AG08396 (cell line): ENCODE measurements at places on chromosomes 6 and 20.

DNA sequence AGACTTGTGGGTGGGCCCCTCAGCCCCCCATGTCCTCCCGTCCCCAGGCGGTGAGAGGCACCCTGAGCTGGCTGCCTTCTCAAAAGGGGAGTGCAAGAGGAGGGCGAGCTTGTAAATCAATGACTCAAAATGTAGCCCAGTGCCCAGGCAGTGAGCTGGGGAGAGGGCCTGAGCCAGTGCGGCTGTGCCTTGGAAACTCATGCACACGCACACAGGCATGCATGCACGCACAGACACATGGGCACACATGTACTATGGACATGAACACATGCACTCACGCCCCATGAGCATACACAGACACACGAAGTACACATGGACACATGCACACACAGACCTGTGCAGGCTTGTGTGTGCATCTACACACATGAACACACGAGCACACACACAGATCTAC is 133.5 kb downstream of the TAF4 start:
- DNase-seq: no peak

DNA sequence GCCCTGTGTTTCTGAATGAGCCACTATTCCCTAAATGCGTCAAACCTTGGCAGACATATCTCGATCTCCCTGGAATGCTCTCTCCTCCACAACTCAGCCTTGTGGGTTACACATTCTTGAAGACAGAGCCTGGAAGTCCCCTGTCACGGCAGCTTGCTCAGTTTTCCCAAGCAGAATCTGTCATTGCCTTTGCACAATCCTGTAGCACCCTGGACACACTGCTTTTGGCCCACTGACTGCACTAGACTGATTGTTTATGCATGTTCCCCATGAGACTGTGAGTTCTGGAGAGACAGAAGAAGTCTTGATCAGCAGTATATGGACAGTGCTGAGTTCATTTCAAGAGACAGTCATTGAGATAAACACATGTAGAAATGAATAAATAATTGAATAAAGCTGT is 406.7 kb downstream of the CD83 start:
- peak; percentile 78 for DNase-seq

DNA sequence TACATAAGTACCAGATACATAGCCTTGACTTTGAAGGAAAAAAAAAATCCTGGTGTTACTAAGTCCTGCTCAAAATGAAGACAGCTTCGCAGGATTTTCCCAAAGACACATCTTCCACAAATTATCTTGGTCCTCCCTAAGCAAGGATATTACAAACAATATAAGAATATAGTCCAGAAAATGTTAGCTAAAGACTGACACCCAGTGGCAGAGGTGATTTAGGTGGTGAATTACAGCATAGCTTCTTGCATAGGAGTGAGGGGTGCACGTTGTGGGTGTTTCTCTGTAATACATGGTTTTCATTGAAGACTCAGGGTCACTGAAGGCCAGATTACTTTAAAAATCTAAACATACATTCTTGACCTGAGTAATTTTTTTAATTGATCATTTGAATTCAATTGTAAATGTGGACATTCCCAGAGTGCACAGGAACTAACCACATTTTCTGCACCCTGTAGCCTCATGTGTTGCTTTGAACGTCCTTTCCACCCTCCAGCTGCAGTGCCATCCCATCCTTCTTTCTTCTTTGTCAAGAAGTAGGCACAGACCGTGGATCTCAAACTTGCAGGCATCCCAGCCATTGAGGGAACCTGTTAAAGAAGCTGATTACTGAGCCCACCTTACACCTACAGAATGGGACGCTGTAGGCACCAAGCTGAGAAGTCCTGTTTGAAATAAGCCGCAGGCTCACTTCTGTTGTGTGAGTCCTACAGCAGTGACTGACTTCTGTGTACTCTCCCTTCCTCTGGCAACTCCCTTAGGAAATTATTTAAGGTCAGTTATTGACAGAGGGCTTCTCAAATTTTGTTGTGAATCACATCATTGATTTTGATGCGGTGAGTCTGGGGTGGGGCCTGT is 102.6 kb downstream of the PERP start:
- DNase-seq: peak; percentile 38

DNA sequence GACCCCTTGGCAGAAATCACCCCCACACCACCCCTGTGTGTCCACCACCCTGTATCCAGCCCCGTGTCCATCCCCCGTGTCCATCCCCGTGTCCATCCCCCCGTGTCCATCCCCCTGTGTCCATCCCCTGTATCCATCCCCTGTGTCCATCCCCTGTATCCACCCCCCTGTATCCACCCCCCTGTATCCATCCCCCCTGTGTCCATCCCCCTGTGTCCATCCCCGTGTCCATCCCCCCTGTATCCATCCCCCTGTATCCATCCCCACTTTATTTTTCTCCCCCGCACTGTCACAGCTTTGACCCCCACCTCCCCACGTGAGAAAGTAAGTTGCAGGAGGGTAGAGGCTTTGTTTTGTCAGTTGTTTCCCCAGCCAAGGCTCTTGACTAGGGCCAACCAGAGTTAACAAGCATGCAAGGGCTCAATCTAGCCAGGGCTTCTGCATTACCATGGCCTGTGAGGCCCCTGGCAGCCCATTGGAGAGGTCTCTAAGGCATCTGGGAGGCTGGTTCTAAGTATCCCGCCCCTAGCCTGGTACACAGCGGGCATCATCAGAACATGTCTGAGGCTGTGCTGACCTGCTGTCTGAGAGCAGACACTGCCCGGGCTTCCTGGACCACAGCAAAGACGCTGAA is 18.1 kb upstream of the SIRPA start:
- DNase-seq: peak; percentile 72

DNA sequence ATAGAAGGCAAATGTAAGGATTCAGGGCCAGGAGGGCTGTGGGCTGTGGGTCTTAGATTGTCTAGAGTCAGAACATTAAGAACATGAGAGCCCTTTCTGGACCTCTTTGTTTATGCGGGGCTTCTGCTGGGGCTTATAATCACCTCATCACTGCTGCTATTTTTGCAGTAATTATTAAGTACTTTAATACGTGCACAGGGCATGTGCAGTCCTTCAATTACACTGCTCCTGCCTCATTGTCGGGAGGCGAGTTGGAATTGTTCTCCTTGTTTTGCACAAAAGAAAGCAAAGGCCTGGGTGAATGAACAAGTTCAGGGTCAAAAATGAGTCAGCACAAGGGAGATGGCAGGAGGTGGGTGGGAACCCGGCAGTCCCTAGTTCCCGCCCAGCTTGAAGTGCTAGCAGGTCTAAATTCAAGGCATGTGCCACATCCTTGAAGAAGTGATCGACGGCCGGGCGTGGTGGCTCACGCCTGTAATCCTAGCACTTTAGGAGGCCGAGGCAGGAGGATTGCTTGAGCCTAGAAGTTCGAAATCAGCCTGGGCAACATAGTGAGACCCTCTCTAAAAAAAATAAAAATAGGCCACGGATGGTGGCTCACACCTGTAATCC is 34.4 kb upstream of the PTPN1 start:
- DNase-seq: peak; percentile 39

DNA sequence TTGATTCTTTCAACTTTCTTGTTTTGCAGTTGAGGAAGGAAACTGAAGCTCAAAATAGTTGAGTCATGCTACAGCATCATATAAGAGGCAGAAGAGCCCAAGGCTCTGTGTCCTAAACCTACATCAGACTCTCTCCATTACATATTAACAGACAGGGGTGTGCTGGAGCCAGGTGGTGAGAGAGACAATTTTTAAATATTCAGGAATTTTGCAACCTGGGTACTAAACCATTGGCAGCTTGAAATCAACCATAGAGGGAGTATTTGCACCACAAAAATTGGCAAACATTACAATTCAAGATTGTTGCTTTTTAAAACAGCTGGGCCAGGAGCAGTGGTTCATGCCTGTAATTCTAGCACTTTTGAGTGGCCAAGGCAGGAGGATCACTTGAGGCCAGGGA is 65.8 kb upstream of the SOX4 start:
- DNase-seq: no peak

GRCh38 chr20:56285496-56285895 is 37.0 kb downstream of the MC3R start:
- DNase-seq: no peak

DNA sequence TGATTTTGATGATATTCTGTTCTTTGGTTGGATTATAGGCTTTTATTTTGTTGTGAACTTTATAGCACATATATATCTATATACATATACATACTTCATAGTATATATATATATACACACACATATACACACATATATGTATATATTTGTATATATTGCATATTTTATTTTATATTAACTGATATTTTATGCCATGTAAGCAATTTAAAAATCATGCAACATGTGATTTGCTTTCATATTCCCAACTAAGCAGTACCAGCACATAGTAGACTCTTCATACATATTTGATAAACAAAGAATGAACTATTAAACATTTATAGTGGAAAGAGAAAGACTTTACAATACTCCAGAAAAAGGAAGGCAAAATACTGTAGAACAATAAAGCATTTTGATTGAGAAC is 679.2 kb downstream of the TENT5A start:
- no peak for DNase-seq

DNA sequence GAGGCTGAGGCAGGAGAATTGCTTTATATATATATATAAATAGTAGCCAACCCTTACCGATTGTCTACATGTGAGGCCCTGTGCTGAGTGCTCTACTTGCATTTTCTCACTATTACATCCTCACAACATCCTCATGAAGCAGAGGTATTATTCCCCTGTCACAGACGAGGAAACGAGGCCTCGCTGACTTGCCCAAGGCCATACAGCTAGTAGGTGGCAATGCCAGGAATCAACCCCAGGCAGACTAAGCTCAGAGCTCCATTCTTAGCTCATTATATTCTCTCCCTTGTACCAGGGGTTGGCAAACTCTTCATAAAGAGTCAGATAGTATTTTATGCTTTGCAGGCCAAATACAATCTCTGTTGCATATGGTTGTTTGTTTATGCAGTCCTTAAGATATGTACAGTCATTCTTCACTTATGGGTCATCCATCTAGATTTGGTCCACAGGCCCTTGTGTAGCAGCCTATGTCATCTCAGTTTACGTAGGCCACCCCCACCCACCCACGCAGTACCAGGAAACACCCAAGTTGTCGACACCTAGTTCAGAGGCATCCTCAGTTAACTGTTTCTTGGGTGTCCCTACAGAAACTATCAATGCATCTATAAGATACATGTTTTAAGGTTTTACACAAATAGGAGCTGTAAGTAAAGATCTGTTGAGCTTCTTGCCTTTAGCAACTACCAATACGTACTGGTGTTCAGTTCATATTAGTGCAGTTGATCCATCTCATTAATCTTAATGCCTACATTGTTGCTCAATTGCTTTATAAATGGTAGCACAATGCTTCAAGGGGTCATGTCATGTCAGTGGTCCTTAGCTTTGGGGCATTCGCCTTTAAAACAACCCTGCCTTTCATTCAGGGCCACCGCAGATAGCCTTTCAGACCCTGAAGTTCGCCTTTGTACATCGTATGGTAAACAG is 3.0 kb downstream of the CASS4 start:
- DNase-seq: peak; percentile 28

- DNase-seq: no peak
Measured at GRCh38 chr6:69789578-69789977, 7.2 kb downstream of the LMBRD1 start.

DNA sequence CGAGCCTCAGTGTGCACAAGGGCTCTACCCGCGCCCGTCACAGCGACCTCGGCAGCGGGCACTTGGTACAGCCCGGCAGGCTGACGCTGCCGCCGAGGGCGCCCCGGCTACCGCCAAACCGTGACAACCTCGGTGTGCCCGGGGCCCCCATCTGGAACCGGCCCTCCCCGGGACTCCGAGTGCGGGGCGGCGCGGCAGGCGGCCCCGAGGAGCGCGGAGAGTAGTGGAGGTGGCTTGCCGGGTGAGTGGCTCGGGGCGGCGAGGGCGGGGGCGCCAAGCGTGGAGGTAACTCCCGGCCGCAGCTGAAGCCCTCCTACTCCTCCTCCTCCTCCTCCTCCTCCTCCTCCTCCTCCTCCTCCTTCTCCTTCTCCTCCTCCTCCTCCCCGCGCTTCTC is at the start of gene ISM1:
ISM1 (plus strand) TSS at position 371 of the 394 bp plus-strand sequence. CDS start 503 bp downstream, outside the sequence.
- peak; percentile 36 for DNase-seq

GRCh38 chr6:98477231-98477630 is 357.1 kb upstream of the POU3F2 start:
- no peak for DNase-seq

GRCh38 chr6:139519097-139519496 is 144.6 kb upstream of the CITED2 start:
- no peak for DNase-seq

DNA sequence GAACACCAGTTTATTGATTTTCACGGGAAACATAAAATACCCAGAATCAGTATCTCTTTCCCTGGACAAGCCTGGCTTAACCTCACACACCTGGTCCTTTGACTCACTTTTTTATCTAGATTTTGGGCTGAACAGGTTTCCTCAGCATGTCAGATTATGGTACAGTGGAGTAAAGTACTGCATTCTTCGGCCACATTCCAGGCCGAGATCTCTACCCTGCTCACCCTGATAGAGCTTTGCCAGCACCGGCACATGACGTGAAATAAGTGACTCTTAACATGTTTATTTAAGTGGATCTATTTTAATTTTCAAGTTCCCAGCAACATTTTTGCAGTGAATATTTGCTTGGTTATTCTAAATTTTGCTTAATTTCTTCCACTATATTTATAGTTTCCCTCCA is 79.0 kb upstream of the POPDC3 start:
- no peak for DNase-seq

GRCh38 chr6:45843848-45844521 is 171.7 kb downstream of the CLIC5 start:
- no peak for DNase-seq

GRCh38 chr6:82611751-82612150 is 248.1 kb downstream of the TPBG start:
- no peak for DNase-seq

GRCh38 chr6:37827603-37828265 is 8.2 kb downstream of the ZFAND3 start:
- DNase-seq: no peak

GRCh38 chr20:3749689-3750531 is 17.4 kb downstream of the HSPA12B start:
- DNase-seq: peak; percentile 69

DNA sequence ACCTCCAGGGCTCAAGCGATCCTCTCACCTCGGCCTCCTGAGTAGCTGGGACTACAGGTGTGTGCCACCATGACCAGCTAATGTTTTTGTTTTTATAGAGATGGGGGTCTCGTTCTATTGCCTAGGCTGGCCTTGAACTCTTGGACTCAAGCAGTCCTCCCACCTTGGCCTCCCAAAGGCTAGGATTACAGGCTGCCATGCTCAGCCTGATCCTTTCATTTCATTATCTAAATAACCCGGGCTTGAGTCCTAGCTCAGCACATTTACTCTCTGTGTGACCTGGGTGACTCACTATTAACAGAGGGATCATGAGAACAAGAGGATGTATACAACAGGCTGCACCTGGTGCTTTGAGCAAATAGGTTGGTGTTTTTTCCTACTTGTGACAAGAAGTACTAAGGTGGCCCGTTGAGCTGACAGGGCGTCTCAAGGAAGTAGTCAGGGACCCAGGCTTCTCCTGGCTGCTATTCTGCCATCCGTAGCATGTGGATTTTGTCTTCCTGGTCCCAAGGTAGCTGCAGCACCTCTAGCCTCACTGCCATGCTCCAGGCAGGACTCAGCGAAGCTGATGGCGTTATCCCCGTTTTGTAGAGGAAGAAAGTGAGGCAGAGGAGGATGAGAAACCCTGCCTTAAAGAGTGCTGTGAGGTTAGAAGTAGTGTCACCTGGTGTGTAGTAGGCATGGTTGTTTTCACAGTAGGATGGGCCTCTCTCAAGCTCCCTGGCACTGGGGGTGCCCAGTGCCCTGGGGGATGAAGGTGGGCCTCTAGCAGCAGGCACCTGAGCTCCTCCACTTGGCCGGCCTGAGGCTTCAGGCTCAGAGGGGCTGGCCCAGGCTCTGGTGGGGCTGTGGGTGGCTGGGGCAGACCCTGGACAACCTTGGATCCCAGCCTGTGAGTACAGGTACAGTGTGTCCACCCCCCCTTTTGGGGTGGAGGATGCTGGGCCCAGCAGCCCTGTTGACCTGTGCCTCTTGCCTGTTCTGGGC is 62.4 kb downstream of the ADNP start:
- DNase-seq: no peak
